Frontal cortex (tissue), 4 donors: ENCODE measurements at places on chromosomes 5 and 9.

GRCh38 chr5:84480873-84481637, 96.4 kb upstream of the EDIL3 start:
- no peak for DNase-seq

DNA sequence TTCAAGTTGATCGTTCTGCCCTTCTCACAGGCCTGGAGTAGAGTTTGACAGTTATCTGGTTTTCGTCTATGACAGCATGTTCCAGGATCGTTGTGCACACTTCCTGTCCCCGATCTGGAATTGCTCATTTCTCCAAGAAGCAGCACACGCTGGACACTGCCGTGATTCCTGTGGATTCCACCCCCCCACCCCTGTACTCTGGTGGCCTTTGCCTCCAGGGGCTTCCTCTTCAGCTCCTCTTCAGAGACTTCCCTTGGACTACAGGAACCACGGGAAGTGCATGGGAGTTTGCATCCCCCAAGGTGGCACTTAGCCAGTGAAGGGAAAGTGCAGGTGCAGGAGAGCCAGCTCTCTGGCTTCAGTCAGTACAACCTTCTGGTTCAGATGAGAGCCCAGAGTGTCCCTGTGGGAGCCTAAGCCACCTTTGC, 160.7 kb downstream of the CACNA1B start:
- DNase-seq, result no peak

GRCh38 chr5:117793963-117794362, 1194.4 kb downstream of the DTWD2 start:
- no peak for DNase-seq

GRCh38 chr9:126521551-126521950, 92.2 kb upstream of the LMX1B start:
- no peak for DNase-seq

DNA sequence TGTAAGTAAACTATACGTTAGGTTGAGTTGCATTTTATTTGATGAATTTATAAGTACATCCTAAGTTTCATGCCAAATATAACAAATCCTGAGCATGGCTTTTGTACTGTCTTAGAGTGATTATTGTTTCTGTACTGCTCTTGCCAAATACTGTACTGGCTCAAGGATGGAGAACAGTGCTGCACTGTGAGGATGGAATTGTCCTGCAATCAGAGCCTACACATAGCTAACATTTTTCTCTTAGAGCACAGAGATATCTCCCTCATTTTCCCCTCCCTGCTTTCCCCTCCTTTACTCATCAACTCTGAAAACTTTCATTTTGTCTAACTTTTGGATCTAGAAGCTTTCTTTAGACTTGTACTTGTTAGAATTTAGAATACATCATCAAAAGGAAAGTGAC, 28.3 kb downstream of the LRRC70 start:
- DNase-seq, result no peak

DNA sequence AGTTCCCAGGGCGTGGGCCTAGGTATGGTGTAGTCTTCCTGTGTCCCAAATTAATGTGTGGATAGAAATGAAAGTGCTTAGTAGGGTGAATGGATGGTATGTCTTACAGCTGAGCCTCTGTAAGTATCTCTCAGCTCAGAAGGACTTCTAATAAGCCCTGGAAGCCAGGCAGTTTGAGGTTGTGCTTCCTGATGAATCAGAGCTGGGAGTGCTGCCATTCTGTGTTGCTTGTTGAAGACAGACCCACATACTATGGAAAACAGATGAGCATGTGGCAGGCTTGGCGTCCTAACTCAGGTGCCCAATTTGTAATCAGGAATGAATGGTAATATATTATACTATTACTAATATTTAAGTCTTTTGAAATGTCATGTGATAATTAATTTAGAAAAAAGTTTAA, 69.8 kb downstream of the CMYA5 start:
- no peak for DNase-seq

DNA sequence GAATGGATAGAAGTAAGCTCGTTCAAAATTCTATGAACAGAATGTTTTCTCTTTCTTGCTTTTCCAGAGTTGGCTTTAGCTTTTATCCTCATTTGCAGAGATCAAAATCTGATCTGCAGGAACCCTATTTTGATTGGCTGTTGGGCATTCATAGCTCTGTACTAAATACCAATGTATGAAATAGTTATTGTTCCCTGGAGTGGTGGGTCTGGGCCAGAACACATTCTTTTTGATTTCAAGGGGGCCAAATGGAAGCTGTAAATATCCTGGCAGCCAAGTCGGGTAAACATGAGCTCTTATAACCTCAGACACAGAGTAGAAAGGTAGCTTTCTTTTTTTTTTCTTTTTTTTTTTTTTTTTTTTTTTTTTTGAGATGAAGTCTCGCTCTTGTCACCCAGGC, 241.5 kb downstream of the PDZD2 start:
- DNase-seq, result no peak

- DNase-seq, result no peak
Measured at GRCh38 chr9:7115606-7116005, 357.8 kb downstream of the KDM4C start.

DNA sequence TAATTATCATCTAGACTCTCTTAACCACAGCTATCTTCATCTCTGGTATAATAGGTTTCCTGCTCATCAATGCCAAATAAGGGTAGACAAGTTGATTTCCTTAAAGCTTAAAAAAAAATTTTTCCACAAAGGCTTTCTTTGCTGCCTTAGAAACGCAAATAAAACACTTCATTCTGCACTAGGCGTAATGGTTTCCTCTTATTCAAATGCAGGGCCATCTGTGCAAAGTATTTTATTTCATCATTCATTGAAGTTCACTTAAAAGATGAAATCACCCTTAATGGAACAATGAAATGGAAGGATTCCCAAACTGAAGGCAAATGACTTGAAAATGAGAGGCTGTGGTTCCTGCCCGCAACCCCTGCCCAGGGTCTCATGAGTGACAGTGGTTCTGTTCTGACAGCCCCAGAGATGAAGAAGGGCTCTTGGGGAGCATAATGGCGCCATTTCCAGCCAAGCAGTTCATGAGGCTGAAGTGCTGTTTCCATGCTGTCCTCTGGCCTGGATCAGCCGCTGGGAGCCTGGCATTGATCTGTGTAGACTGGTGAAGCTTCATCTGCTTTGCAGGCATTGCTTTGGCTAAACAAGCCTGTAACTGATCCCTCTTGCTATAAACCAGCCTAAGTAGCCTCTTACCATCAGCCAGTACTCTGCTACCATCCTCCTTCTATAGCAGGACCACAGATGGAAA, 276.9 kb upstream of the WWC1 start:
- DNase-seq, result no peak

DNA sequence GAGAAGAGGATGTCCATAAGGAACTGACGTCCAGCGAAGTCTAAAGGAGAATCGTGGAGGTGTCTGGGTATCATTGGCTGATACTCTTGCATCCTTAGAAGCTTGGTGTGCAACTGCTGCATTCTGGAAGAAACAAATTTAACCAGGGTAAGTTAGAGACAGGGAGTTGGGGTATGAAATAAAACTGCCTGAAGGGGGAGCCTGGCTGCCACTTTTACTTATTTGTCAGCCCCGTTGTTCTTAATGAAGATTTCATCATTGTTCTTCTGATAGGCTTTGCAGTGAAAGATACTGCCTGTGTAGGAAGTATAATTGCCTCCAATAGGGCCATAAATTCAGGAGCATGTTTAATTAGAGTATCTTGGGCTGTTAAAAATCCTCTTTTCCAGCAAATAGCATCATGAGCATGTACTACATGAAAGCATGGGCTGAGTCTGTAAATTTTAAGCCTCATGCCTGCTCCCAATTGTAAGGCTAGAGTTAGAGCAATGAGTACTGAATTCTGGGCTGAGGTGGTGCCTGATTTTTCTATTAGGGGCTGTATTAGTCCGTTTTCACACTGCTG, 1264.5 kb upstream of the ACO1 start:
- no peak for DNase-seq

DNA sequence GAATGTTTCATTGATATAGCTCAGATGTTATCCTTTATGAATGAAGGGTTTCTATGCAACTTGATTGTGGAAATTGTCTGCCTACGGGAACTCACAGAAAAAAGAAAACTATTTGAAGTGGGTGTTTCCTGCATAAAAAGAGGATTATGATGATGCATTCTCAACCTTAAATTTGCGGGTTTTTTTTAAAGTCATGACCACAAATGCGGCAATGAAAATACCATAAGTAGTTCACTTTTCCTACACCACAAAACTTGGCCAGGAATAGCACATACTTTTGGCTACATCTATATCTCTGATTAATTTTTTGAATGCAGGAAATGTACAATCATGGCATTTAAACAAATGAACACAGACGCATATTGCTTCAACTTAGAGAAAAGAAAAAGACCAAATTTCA, 754.7 kb downstream of the DTWD2 start:
- DNase-seq, result no peak

DNA sequence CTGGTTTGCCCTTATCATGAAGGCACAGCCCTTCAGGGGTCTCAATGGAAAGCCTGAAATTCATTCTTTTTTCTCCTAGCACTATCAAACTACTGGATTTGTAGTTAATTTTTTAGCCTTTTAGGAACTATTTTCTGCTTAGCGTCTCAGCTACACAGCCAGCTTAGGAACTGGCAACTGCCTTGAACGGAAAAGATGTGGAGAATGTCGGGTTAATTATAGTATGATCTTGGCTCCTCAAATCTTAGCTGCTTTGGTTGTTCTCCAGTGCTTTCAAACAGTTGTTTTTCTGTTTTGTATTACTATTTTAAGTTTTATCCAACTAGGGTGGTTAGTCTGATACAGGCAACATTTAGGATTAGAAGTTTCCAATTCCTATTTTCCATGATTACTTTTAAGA, 44.1 kb downstream of the CCNH start:
- DNase-seq, result no peak

- DNase-seq, result no peak
Measured at GRCh38 chr9:133693703-133694529, 44.2 kb downstream of the SARDH start.

- no peak for DNase-seq
Measured at GRCh38 chr5:60219921-60220320, 326.4 kb upstream of the PDE4D start.

- no peak for DNase-seq
Measured at GRCh38 chr9:98864281-98865174, 57.1 kb downstream of the GALNT12 start.

- DNase-seq, result no peak
Measured at GRCh38 chr5:66680221-66680620, 84.0 kb downstream of the MAST4 start.

- DNase-seq, result no peak
Measured at GRCh38 chr9:20437476-20437875, 184.8 kb downstream of the MLLT3 start.

DNA sequence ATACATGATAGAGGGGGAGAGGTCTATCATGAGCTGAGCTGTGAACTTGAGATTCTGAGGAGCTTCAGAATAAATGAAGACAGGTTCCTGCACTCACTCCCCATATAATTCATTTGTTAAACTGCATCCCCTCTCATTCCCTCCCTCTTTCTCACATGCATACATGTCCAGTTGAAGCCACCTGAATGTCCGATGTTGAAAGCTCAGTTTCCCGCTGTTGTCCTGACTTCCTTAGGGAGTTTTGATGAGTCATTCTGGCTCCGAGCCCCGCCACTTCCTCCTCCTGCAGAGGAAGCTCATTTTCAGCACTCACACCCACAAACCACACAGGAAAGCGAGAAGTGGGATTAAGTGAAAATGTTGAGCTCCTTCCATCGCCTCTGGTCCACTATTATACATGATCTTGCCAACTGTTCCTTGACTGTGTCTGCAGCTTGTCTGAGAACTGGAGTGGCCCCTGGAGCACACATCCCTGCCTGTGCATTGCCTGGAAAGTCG, 121.2 kb downstream of the CEMIP2 start:
- peak; percentile 28 for DNase-seq

DNA sequence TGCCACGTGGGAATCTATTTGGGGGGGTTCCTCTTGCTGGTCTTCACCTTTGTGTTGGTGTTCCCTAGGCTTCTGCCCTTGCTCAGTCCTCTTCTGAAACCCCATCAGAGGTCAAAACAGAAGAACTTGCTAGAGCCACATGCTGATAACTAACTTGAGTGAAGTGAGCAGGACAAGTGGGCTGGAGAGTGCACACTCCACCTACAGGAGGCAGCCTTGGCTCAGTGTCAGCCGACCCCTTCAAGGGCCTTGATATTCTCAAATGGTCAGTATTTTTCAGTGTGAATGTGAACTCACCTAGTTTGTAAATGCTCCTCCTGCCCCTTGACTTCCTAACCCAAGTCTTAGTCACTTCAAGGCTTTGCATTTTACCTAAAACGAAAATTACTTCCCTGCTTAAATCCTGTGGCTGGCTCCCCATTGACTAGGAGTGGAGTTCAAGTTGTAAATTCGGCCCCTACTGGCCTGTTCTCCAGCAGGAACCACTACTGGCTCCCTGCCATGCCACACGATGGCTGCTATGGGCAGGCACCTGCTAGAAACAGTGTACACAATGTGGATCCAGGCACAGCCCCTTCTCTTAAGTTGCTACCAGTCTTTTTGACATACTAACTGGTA, 3.6 kb upstream of the SLC1A3 start:
- DNase-seq, result no peak

- no peak for DNase-seq
Measured at GRCh38 chr5:41875121-41875520, 4.9 kb upstream of the OXCT1 start.

GRCh38 chr5:178895615-178896571, at the start of gene ZFP2:
ZFP2 (plus strand) TSS chr5:178895913; CDS start chr5:178931314, 35,401 bp downstream.
- peak; percentile 61 for DNase-seq

DNA sequence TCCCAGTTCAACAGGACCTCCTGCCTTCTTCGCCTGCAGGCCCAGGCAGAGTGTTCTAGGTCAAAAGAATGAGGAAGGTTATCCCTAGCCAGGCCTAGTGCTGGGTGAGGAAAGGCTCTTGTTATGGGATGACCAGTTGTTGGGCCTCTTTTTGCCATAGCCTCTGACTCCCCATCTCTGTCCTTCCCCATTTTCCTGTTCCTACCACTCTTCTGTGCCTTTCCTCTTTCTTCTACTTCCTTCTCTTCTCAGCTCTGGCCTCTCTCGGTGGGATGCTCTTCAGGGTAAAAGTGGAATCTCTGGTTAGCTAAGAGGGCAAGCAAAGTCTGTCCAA, 1.2 kb upstream of the PCDH1 start:
- DNase-seq, result no peak

DNA sequence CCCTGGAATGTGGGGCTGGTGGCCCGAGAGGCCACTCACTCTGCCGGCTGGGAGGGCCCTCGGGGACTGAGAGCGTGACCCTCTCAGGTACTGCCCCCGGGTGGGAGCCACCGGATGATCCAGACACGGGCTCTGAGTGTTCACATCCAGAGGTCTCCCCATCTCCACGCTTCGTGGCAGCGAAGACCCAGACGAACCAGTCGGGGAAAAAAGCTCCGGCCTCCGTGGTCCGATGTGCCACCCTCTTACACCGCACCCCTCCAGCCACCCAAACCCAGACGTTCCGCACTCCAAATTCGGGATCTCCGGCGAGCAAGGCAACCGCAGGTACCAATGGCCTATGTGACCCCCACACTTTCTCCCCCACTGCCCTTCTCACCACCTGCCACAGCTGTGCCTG, 49.5 kb downstream of the AMBP start:
- DNase-seq, result no peak

- no peak for DNase-seq
Measured at GRCh38 chr9:17907779-17908508, 329.1 kb downstream of the SH3GL2 start.

- DNase-seq, result no peak
Measured at GRCh38 chr9:96152550-96152949, 149.4 kb downstream of the HSD17B3 start.
